IPS DF 19.7 (cell line): ENCODE measurements at places on chromosomes 12 and 14.

- DNase-seq, result no peak
Observed at GRCh38 chr14:31426663-31427062, 6.3 kb upstream of the HEATR5A start.

DNA sequence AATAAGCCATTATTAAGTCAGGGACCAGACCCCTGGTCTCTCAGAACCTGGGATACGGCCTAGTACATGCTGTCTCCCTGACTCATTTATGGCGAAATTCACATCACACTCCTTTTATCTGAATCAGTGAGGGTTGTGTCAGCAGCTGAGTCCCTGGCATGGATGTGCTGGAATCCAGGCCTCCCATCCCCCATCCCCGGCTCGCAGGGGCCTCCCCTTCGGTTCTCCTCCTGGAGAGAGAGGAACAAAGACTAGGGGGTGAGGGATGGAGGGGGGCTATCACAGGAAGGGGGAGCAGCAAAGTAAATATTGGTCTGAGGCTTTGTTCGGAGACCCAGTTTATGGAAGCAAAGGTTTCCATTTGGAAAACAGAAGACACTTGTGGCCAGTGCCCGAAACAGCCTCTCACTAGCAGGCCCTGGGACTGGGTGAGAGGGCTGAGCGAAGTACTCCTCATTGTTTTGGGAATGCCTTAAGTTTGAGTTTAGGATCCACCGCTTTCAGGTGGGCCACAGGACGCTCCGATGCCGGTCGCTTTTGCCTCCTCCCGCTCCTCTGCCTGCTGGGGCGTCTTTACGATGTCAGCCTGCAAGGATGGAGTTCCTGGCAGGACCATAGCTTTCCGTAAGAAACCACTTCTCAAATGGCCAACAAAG is 145.0 kb downstream of the PRKCH start:
- no peak for DNase-seq

- DNase-seq, result no peak
Observed at GRCh38 chr12:131213896-131214442, 260.3 kb downstream of the ADGRD1 start.

GRCh38 chr12:66851134-66851533 is 172.3 kb upstream of the GRIP1 start:
- DNase-seq, result no peak

GRCh38 chr14:55505846-55506245 is 65.4 kb upstream of the TBPL2 start:
- no peak for DNase-seq
